A549 treated with CORT108297 at 1 μM for 4 hours (cell line): ENCODE measurements at places on chromosomes 2 and 18. TPM values are rescaled to one million over a fixed set of nuclear protein-coding genes. Genes with fewer than 3 reads are reported as not detected.

Gene ZNF385B
- 0.20 to 0.21 TPM in 2 of 5 replicates, not detected in the others for total RNA-seq

Gene GALNT13
- 8.4 to 10.9 TPM (median 9.5 TPM) in 5 replicates for total RNA-seq

Gene CXXC1
- 42.9 to 55.7 TPM (median 51.4 TPM) in 5 replicates for total RNA-seq

Gene SERPINB11
- total RNA-seq, result 0.07 to 0.13 TPM (median 0.10 TPM) in 3 of 5 replicates, not detected in the others

Gene CNRIP1
- 1.8 to 2.4 TPM (median 2.1 TPM) in 5 replicates for total RNA-seq
